ENCODE measurements at places on chromosomes 6 and 20.

- DNase-seq: no peak
Observed at GRCh38 chr6:7730001-7730783, 4.3 kb downstream of the BMP6 start.

- no peak for DNase-seq
Observed at GRCh38 chr6:121522771-121523386, 87.4 kb downstream of the GJA1 start.

GRCh38 chr6:142485256-142485655, 183.4 kb downstream of the ADGRG6 start:
- DNase-seq: no peak

GRCh38 chr20:11676630-11677287, 240.9 kb upstream of the BTBD3 start:
- DNase-seq: peak; percentile 7

DNA sequence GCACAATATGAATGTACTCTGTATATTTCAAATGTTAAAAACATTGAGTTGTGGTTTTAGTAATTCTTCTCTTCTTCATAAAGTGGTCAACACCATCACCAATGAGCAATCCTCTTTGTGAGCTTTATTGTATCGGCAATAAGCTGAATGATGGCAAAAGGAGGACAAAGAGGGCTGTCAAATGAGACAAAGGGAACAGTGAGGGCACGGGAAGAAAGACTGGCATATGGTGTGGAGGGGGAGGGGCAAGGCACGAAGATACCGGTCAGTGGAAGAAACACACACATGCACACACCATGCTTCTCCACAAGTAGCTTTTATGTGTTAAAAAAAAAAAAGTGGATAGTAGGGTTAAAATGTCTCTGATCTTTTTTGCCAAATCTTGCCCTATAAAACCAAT, 506.8 kb upstream of the CITED2 start:
- DNase-seq: no peak

GRCh38 chr6:22613695-22614094, 44.3 kb downstream of the HDGFL1 start:
- no peak for DNase-seq

GRCh38 chr20:62714799-62715198, 6.2 kb downstream of the NTSR1 start:
- no peak for DNase-seq

GRCh38 chr6:132005178-132005577, 54.0 kb upstream of the CCN2 start:
- DNase-seq: no peak

GRCh38 chr20:60728705-60729104, 523.4 kb upstream of the CDH4 start:
- no peak for DNase-seq

DNA sequence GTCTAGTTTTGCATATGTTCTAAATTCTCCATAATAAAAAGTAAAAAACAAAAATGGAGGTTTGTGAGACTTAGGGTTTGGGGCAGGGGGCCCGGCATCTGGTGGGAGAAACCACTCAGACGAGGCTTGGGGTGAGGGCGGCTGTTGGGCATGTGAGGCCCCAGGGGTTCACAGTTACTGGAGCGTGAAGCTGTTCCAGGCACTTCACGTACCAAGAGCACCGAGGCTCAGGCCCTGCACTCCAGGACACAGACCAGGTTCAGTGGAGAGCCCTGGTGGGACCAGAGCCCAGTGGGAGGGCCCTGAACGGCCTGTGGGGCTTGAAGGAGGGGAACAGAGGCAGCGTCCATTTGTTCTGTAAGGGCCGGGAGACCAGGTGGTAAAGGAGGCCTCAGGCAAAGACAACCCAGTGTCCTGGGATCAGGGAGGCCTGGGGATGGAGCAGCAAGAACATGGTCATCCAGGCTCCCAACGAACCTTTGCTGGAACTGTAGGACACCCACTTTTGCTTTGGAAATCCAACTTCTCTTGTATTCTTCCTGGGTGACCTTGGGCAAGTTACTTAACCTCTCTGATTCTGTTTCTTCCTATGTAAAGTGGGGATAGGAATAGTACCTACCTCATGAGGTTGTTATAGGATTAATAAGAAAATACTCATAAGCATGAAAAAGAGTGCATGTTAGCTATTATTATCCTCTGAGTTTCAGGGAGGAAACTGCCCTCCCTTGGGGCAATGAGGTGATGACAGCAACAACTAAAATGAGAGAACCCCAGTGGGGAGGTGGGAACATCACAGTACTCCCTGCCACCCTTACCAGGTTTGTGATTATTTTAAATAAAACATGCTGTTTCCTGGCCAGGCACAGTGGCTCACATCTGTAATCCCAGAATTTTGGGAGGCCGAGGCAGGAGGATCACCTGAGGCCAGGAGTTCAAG, 1.1 kb upstream of the FGD2 start:
- DNase-seq: no peak

GRCh38 chr6:35036828-35037663, 104.1 kb downstream of the TCP11 start:
- no peak for DNase-seq

DNA sequence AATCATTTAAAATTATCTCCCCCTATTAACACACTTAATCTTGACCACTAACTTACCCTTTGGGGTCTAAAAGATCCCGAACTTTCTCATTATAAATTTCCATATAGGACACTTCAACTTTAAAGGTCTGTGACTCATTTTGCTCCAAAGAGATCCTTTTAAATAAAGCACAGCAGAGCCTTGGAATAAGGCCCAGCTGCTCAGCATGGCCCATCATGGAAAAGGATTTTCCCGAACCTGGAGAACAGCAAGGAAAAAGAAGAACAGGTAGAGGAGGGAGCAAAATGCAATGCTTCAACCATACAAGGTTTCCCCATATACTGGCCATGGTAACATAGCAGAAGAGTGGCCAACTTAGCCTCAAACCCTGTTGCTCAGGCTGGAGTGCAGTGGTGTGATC, 132.1 kb downstream of the KIF13A start:
- DNase-seq: no peak

DNA sequence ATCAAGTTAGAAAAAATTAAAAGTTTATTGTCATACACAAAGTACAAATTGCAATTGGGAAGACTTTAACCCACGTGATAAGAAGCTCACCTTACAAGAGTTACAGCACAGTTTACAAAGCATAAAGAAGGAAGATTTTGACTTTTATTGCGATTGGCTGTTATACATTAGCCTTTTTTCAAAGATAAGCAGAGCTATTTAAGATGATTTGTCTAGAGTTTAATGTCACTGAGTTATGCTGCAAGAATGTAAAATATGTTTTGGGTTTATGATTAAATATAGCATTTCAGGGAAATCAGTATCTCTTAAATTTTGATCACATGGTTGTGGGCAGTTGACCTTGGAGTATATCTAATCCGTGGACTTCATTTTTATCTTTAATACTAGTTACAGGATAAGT, 664.2 kb upstream of the PTCHD4 start:
- DNase-seq: no peak

GRCh38 chr20:3741836-3742458, 9.5 kb downstream of the HSPA12B start:
- no peak for DNase-seq

DNA sequence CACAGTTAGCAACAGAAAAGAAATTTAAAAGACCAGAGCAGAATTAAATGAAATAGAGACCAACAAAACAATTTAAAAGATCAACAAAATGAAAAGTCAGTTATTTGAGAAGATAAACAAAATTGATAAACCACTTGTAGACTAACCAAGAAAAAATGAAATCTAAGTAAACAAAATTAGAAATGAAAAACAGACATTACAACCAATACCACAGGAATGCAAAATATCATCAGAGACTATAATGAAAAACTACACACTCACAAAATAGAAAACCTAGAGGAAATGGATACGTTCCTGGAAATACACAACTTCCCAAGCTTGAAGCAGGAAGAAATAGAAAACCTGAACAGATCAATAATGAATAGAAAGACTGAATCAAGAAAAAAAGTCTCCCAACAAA, 97.8 kb downstream of the WDR27 start:
- DNase-seq: no peak

DNA sequence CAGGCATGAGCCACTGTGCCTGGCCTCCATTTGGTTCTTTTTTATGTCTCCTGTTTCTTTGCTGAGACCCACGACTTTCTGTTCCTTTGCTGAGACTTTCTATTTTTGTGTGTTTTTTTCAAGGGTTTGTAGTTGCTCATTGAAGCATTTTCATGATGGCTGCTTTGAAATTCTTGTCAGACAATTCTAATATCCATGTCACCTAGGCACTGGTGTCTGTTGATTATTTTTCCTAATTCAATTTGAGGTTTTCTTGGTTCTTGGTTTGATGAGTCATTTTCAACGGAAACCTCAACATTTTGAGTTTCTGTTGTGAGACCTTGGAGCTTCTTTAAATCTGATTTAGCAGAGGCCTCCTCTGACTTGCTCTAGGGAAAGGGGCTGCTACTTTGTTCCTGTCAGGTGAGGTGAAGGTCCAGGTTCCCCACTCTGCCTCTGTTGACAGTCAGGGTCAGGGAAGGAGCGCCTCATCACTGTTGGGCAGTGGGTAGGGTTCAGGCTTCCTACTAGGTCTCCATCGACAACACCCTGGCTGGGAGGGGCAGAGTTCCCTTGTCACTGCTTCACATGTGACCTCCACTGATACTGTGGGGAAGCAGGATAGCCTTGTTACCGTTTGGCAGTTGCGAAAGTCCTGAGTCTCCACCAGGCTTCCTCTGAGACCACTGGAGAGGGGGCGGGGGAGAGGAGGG, 67.2 kb upstream of the RNF24 start:
- peak; percentile 69 for DNase-seq

DNA sequence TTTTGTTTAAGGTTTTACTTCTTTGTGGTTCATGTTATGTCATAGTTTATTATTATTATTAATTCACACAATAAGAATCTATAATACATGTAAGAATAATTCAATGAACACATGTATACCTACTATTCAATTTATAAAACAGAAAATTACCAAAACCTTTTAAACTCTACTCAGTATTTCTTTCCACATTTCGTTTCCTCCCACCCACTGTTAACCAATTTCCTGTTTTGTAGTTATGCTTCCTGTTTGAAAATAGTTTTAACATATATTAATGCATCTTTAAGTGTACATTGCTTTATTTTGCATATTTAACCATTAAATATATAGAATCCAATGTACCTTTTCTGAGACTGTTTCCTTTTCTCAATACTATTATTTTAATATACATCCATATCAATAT, 397.9 kb upstream of the SPTLC3 start:
- DNase-seq: no peak

GRCh38 chr6:1317302-1317815, 5.5 kb downstream of the FOXQ1 start:
- no peak for DNase-seq

- DNase-seq: peak; percentile 81
Observed at GRCh38 chr20:49534255-49534712, 33.7 kb downstream of the PTGIS start.

DNA sequence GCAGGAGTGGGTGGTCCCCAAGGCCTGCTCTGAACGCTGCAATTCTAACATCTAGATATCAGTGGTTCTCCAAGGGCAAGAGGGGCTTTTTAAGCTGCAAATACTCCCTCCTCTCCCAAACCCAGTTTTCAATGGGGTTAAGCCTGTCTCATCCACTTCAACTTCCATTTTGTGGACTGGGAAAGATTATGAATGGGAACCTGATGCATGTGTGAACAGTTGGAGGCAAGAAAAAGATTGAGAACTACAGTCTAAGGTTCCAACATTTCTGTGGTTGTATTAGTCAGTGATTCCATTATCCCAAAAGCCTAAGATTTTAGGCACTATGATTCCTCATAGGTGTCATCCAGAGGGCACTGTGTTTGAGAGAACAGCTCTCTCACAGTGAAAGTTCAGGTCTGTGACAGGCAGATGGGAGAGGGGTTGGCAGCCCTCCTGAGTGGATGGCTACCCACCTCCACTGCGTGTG, 53.7 kb downstream of the HNF4A start:
- DNase-seq: no peak

DNA sequence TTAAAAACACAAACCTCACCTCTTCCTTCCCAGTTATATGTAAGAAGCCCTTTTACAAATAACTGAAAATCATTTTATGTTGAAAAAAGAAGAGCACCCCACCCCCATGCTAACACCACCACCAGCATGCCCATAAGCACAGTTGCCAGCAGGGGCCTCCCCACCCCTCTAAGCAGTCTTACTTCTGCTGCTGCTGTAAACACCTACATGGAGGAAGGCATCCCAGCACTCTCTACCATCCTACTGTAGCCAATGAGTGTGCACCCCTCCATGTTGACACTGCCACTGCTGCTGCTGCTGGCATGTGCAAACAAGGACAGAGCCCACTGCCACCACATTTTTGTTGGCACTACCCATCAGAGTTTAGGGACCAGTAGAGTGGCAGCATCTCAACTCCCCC, 49.6 kb upstream of the PHIP start:
- DNase-seq: no peak

- no peak for DNase-seq
Observed at GRCh38 chr6:105370351-105370750, 32.5 kb downstream of the PREP start.

GRCh38 chr6:33616913-33617312, 4.2 kb upstream of the ITPR3 start:
- DNase-seq: no peak

GRCh38 chr6:33987531-33988021, 158.3 kb downstream of the GRM4 start:
- no peak for DNase-seq

- DNase-seq: no peak
Observed at GRCh38 chr6:116406678-116407345, 36.1 kb downstream of the DSE start.

GRCh38 chr6:130215526-130215925, 7.2 kb downstream of the SAMD3 start:
- peak; percentile 63 for DNase-seq

DNA sequence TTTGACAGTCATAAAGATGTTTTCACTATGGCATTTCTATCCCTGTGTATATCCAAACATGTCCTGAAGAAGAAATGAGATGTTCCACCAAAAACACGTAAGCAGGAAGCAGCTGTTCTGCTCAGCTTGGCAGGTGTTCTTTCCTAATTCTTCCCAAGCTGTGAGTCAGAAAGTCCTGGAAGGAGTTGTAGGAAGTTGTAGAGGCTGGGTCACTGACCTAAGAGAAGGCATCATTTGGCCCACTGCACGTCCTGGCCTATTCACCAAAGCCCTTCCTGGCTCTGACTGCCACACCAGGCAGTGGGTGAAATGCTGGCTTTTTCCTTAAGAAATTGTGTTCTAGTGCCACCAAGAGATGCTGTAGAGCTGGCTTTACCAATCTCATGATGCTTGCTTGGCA, 40.3 kb downstream of the STX11 start:
- DNase-seq: no peak

- no peak for DNase-seq
Observed at GRCh38 chr6:158626360-158627167, 18.0 kb downstream of the DYNLT1 start.

- DNase-seq: no peak
Observed at GRCh38 chr20:2771631-2772080, 28.8 kb downstream of the CPXM1 start.

DNA sequence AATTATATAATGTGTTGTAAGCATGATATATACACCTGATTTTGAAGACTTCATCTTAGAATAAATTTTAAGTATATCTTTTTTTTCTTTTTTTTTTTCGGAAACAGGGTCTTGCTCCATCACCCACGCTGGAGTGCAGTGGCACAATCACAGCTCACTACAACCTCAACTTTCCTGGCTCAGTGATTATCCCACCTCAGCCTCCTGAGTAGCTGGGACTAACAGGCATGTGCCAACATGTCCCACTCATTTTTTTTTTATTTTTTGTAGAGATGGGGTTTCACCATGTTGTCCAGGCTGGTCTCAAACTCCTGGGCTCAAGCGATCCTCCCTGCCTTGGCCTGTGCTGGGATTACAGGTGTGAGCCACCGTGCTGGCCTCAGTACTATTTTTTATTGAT, 17.1 kb downstream of the VPS52 start:
- no peak for DNase-seq

GRCh38 chr6:18362058-18362561, 25.0 kb upstream of the RNF144B start:
- DNase-seq: no peak

Data from activated CD8-positive, alpha-beta T cell treated with anti-CD3 and anti-CD28 coated beads for 36 hours (primary cell).